NCI-H2081 treated with DMSO at 0.1 percent for 48 hours (cell line): ENCODE measurements at places on chromosomes 3 and 15.

GRCh38 chr3:27614592-27614991 lies 107.5 kb downstream of the EOMES start:
- DNase-seq = no peak

- no peak for DNase-seq
These were observed 469.5 kb downstream of the CNTN4 start for GRCh38 chr3:2568156-2568555.

- DNase-seq = no peak
These were observed at the start of gene ST8SIA2 for GRCh38 chr15:92393071-92393979. ST8SIA2 (plus strand) TSS chr15:92393881; CDS start chr15:92394065, 184 bp downstream.

- DNase-seq = no peak
These were observed 134.8 kb downstream of the DUT start for GRCh38 chr15:48466079-48466478.

DNA sequence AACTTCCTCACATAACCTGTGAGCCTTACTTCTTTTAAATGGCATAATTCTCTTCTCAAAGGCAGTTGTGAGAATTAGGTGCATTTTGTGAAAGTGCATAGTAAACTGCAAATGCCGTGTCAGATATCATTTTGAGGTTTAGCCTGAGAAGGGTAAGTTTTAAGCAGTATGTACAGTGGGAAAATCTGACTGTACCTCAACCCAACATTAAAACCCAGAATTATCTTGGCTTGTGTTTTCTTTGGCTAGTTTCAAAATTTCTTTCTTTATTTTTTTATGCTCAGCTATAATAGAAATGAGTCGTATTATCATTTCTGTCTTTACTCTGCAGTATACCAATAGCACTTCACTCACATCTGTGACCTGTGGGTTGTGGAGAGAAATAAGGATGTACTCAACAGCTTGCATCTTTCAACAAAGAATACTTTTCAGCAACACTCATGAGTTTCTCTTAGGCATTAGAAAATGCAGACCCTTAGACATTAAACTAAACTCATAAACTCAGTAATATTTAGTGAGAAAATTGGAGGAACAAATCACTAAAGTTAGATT lies 65.7 kb downstream of the RASA2 start:
- no peak for DNase-seq

DNA sequence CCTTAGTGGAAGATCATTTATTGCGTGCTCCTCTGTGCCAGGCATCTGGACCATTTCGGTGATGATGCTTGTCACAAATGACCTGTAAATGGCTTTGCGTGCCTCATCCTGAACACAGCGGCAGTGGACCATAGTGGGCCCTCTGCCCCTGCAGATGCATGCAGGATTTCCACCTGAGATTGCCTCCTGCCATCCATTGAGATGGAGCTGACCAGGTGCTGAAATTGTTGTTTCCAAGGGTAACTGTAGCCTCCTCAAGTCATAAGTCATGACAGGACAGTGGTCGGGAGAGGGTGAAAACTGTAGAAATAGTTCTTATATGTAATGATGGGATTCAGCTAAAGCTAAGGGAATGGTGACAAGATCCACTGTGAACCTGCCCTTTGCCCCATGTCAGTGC lies 35.5 kb downstream of the CLSTN2 start:
- no peak for DNase-seq

DNA sequence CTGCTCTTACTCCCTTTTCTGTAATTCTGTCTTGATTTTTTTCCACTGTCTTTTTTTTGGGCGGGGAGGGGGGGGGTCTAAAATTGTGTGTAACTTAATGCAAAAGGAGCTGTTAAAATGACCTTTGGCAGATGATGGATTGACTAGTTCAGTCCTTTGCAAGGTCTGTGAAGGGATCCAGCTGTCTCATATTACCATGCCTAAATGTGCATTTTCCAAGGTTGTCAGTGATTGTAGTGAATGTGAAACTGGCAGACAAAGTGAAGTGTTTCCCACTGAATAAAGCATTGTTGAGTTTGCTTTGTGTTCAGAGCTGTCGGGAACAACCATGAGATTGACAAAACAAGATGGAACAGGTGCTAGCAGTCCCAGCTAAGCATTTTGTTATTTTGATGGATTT lies 110.1 kb upstream of the SKOR1 start:
- DNase-seq = no peak

GRCh38 chr15:49044002-49044401 lies 2.2 kb downstream of the SECISBP2L start:
- no peak for DNase-seq

GRCh38 chr3:127822682-127823425 lies 539 bp upstream of the MGLL start:
- DNase-seq = no peak

GRCh38 chr3:42804831-42805132 lies 492 bp upstream of the HIGD1A start:
- no peak for DNase-seq

- DNase-seq = no peak
These were observed 357.2 kb downstream of the GABRG3 start for GRCh38 chr15:27328186-27328585.
